ENCODE measurements at places on chromosomes 12 and 14.

- DNase-seq = no peak
These were observed 765 bp downstream of the SCYL2 start for GRCh38 chr12:100267603-100268281.

DNA sequence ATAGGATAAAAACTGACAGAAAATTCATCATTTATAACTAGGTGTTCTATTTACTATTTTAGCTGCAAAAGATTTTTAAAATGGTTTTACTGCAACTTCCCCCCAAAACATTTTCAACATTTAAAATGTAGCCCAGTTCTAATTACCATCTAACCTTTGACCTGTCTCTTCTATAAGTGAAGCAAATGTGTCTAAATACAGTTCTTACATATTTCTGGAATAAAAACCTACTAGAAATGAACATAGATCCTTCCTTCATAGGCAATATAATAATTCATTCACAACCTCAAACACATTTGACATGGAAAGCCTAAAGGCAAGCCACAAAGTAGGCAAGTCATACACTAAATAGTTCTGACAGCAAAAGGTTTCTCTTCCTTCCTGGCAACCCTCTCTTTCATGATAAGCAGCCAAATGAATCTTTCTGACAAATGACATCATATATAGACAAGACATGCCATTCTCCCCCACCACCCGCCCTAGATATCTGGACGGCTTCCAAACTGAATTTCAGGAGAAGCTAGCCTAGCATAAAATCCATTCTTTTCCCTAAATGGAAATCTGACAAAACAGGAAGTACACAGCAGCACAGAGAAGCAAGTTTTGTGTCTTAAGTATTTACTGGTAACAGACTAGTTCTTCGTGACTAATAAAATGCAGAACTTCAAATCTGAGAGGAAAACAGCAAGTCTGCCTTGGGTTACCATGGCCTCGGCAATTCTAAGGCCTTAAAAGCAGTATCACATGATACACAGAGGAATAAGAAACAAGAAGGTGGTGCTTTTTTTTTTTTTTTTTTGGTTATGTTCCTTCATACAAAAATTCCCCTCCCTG, 17.2 kb upstream of the ARID4A start:
- no peak for DNase-seq

DNA sequence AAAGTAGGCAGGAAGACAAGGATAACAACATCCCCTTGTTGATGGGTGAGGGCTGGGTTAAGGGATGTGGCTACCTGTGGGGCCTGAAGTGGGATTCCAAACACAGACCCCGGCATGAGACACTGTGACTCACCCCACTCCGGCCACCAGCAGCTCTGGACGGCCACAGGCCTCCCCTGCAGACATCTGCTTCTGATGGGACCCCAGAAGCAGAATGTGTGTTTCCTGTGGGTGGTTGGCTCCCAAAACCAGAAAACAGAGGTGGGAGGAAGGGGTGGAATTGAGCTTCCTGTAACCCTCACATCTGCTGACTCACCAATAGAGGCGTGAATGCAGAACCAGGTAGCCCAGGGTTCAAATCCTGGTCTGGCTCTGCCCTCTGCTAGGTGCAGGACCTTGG, 216.6 kb upstream of the PWP1 start:
- DNase-seq = no peak

- DNase-seq = no peak
These were observed 10.9 kb downstream of the CAND1 start for GRCh38 chr12:67280088-67280487.

DNA sequence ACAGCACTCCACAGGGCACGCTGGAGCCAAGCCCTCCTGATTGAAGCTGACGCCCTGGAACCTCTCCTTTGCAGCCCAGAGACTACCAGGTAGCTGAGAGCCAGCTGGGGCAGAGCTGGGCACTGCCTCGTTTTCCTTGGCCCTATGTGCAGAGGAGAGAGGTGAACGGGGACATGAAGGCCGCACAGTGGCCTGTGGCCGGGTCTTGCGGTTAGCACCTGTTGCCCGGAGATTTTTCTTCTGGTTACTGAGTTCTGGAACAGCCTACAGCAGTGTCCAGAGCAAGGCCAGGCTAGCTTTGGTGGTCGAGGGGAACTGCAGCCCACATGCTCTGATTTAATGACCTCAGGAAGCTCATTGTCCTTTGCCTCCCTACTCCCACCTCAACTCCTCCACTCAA, 201.3 kb upstream of the PRMT8 start:
- DNase-seq = no peak

- DNase-seq = no peak
These were observed 5.7 kb downstream of the SLC8B1 start for GRCh38 chr12:113329022-113329790.

GRCh38 chr14:104876251-104876699, 11.2 kb downstream of the CEP170B start:
- DNase-seq = peak; percentile 55

- DNase-seq = no peak
These were observed 1116.5 kb upstream of the TMEM132C start for GRCh38 chr12:127150479-127150878.

DNA sequence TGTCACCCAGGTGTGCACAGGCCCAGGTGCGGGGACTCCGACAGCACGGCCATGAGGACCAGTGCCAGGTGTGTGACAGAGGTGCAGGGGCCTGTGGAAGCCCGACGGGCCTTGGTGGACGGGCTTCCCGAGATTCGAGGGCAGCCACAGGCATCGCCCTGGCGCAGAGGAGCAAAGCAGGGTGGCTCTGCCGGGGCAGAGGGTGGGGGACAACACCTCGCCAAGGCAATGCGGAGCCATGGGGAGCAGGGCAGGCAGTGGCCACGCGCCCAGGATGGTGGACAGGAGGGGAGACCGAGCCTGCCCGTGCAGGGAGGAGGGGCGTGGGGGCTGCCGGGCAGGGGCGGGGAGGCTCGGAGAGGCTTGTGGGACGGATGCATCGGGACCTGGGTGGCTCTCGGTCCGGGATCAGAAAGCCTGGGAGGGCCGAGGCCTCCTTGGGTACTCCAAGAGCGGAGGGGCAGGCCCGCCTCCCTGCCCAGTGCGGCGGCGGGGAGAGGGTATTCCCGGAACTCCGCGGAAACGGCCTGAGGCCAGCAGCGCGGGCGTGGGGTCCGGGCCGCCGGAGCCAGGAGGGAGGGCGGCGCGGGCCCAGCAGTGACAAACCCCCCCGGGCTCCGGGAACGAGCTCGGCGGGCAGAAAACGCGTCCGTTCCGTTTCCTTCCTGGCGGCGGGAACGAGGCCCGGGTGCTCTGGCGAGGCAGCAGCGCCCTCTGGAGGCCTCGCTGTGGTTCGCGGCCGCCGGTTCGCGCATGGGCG, 1.6 kb downstream of the TMEM121 start:
- DNase-seq = peak; percentile 85

GRCh38 chr14:104080376-104081260, 4.9 kb upstream of the ASPG start:
- DNase-seq = no peak

DNA sequence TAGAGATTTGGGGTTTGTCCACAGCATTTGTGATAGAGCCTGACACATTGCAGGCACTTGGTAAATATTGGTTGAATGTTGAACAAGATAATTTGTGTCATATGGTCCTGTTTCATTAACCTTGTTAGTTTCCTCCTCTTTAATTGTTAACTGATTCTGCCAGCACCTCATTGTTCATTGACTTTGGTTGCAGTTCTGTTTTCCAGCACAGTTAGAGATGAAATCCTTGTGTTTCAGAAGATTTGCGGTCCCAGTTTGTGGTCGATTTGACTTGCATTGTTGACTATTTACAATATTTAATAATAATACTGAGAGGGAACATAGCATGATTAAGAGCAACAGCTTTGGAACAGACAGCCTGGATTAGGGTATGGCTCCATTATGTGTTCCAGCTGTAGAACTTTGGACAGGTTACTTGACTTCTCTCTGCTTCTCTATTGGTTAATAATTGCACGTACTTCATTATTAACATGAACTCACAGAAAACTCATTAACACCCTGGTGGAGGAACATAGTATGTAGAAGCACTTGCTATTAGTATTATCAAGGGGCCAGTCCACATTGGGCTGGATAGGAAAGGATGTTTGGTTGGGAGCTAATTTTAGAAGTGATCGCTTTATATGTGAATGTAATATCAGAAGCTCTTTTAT, 8.7 kb downstream of the DRAM1 start:
- DNase-seq = no peak

GRCh38 chr12:19183121-19183838, 53.7 kb downstream of the PLEKHA5 start:
- no peak for DNase-seq

DNA sequence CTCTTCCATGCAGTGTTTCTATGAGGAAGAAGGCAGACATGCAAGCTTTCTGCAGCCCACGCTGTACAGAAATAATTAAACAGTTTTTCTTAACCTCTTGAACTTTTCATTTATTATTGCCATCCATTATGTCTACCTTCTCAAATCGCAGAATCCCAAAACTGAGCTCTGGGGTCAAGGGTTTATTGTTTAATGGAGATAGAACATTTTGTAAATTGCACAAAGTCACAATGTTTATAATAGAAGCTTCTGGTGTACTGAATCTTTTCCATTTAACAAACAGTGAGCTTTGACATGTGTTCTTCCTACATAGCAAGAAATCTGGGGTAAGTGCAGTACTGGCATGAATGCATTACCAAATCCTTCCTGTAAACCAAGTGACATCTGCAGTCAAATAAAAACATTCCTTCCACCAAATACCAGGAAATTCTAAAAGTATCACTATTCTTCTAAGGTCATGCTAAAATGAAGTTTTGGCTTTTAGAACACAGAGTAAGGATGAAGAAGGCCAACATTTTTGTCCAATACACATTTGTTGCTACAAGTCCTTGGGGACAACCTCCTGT, 385.3 kb upstream of the DDHD1 start:
- DNase-seq = no peak

DNA sequence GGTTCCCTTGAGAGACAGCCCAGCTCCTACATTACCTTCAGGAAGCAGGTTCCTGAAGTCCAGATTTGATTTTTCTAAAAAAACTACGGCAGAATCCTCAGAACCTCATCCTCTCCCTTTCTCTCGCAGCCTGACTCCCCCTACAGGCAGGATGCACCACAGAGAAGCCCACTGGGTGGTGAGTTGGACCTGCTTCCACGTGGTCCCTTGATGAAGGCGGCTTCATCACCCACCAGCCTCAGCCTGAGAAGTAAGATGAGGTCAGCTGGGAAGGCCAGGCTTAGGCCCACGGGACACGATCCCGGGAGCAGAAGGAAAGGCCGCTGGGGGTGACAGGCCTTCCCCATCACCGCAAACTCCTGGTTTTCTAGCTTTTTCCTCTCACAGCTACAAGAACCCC, 83.0 kb downstream of the ACTN1 start:
- no peak for DNase-seq

- no peak for DNase-seq
These were observed 3.6 kb downstream of the ZNF839 start for GRCh38 chr14:102323102-102323501.

- no peak for DNase-seq
These were observed 117.7 kb downstream of the GLT1D1 start for GRCh38 chr12:128970941-128971340.

GRCh38 chr12:55861871-55862270, 19.1 kb upstream of the MMP19 start:
- no peak for DNase-seq

DNA sequence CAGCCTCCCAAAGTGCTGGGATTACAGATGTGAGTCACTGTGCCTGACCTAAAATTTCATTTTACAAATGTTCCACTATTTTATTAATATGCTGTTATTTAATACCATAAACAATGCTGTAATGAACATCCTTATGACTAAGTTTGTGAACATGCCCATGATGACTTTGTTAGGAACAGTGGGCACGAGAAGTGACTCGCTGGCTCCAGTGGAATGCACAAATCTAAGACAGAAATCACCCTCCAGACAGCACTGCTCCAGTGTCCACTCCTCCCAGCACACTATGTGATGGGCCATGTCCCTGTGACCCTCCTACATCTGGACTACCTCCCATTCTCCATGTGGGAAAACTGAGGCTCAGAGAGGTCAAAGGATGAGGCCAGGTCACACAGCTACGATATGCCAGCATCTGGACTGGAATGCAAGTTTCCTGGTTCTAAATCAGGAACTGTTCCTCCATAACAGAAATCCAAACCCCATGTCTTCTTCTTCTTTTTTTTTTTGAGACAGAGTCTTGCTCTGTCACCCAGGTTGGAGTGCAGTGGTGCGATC, 57.9 kb downstream of the GPR68 start:
- no peak for DNase-seq

- no peak for DNase-seq
These were observed 19.2 kb upstream of the TBX5 start for GRCh38 chr12:114425031-114425626.

- DNase-seq = peak; percentile 36
These were observed 1.3 kb downstream of the CHST11 start for GRCh38 chr12:104457746-104458693.

DNA sequence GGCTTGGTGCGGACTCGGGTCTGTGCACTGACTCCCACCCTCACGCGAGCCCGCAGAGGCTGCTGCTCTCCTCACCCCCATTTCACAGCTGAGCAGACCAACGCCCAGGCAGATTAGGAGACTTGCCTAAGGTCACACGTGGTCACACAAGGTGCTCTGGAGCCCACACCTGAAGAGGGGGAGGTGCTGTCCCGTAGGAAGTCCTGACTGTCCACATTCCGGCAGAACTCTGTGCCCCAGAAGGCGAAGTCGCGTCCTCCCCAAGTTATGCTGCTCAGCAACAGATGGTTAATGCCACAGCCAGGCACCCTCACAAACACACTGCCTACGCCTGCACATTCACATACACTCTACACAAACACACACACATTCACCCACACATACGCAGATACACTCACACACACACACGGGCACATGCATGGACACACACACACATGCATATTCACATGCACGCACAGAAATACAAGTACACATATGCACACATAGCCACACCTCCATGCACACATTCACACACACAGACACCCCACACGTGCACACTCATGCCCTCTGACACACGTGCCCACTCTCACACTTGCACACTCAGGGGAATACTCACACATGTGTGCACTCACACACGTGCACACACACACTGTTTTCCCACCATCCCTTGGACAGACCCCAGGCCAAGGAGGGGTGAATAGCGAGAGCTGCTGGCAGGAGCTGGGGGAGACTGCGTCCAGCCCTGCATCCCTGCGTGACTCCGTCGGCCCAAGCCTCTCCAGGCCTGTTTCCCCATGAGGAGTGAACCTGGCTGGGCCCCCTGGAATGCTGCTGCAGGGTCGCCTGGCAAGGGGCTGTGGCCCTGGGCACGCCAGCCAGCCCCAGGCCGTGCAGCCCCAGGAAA, 4.1 kb downstream of the C14orf180 start:
- DNase-seq = no peak

GRCh38 chr12:101855364-101855884, 22.0 kb upstream of the DRAM1 start:
- DNase-seq = no peak

All from GM18507 (cell line).